Progenitor cell of endocrine pancreas (in vitro differentiated cells): ENCODE measurements at places on chromosomes 7 and 10. TPM values are rescaled to one million over a fixed set of nuclear protein-coding genes. Genes with fewer than 3 reads are reported as not detected.

PLXDC2 gene
- total RNA-seq: 38.5 and 44.3 TPM in 2 replicates

NRG3 gene
- 29.5 and 32.2 TPM in 2 replicates for total RNA-seq

DNA sequence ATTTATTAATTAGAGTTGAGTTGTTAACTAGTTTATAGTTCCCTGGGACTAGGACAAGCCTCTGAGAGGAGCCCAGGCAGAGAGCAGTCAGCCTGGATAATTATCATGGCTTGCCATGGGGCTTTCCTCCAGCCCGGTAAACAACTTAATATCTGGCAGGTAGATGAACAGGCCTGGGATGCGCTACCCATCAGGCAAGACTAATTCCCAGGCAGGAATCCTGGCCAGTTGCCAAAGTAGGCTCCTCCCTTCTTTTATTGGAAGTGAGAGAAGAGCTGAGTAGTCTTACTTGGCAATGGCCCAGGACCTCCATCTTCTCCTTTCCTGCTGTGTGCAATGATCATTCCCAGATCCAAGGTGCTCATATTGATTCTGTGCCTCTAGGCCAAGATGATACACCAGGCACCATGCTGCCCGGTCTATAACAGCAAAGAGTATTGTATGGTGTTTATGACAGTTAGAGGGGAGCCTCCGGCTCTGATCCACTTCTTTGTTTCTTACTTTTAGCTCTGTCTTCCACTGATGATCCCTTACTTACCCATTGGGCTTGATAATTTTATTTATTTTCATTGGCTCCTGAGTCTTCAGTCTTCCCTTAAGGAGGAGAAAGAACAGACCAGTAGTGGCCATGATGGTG lies 408.7 kb downstream of the REEP3 start:
- DNase-seq: no peak

DNA sequence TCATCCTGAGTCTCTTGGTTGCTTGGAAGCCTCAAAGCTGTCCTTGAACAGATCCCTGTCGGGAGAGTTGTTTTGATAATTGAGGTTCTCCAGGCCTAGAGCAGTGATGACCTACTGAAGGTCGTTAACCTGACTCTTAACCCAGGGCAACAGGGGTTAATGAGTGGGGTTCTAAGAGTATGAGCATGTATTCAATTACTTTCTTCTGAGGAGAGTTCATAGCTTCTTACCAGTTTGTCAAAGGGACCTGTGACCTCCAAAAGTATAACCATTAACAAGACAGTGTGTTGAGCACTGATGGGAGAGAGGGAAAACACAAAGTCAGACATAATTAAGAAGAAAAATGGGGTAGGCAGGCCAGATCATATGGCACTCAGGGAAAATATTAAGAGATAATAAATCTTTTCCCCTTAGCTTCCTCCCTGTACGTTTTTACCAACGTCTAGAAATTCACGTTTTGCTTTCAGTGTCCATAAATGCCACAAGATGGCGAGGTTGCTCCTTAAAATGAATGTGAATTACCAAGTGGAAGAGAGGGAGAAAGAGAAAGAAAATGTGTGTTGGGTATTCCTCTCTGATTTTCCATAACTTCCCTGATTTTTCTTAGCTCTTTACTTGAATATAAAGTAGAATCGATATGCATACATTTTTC lies 97.6 kb downstream of the SUGCT start:
- DNase-seq: no peak

DNA sequence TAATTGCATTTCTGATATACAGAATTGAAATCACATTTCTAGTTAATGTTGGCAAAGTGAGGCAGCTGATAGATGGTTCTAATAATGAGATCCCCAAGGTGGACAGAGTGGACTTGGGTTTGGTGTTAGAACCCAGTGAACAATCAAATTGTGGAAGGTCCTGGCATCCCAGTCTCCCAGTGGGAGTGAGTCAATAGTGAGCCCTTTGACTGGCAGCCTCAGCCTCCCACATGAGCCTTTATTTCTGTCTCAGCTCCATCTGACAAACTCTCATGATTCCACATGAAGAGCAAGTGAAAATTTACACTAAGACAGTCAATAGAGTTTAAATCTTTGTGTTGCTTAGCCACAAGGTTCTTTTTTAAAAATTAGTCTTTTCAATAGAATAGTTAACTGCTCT lies 56.7 kb upstream of the MYO3A start:
- no peak for DNase-seq

- no peak for DNase-seq
Measured at GRCh38 chr7:106535234-106535932, 125.6 kb downstream of the CCDC71L start.
